ENCODE measurements at places on chromosomes 6 and 20. TPM values are rescaled to one million over a fixed set of nuclear protein-coding genes. Genes with fewer than 3 reads are reported as not detected.

Gene APCDD1L
- 1.4 TPM for total RNA-seq

Gene GPR6
- not detected for total RNA-seq

Gene RSPH4A
- 1.1 TPM for total RNA-seq

Gene PCSK2
- total RNA-seq = 2.0 TPM

Gene MUC22
- total RNA-seq = not detected

Gene TRAM2
- 15.0 TPM for total RNA-seq

Gene CYP39A1
- total RNA-seq = 3.7 TPM

Gene GLP1R
- not detected for total RNA-seq

Gene MRPS18B
- 58.9 TPM for total RNA-seq

Gene TMC2
- total RNA-seq = not detected

Gene DNAH8
- total RNA-seq = not detected

Gene FAM217A
- total RNA-seq = not detected

GRCh38 chr20:4781637-4782377, 60.1 kb downstream of the PRND start:
- no peak for DNase-seq
- H3K27me3 ChIP-seq = no peaks in the 10 kb centered on the region

GRCh38 chr6:104321301-104321700, 538.4 kb downstream of the HACE1 start:
- H3K4me1 ChIP-seq = no peaks in the 10 kb centered on the region
- H3K4me3 ChIP-seq = no peak overlapping the region
- no peaks in the 10 kb centered on the region for H3K27me3 ChIP-seq
- H3K27ac ChIP-seq = no peak overlapping the region
- no peak for DNase-seq
- no peaks in the 10 kb centered on the region for H3K36me3 ChIP-seq

- peaks cover 11% of the 10 kb centered on the region for H3K27me3 ChIP-seq
- no peak for DNase-seq
These were observed 41.9 kb upstream of the PRSS16 start for GRCh38 chr6:27205375-27206278.

- H3K27me3 ChIP-seq = no peaks in the 10 kb centered on the region
- H3K36me3 ChIP-seq = no peaks in the 10 kb centered on the region
- H3K4me3 ChIP-seq = no peak overlapping the region
- no peaks in the 10 kb centered on the region for H3K4me1 ChIP-seq
These were observed 48.9 kb downstream of the FOXA2 start for GRCh38 chr20:22535483-22535882.

DNA sequence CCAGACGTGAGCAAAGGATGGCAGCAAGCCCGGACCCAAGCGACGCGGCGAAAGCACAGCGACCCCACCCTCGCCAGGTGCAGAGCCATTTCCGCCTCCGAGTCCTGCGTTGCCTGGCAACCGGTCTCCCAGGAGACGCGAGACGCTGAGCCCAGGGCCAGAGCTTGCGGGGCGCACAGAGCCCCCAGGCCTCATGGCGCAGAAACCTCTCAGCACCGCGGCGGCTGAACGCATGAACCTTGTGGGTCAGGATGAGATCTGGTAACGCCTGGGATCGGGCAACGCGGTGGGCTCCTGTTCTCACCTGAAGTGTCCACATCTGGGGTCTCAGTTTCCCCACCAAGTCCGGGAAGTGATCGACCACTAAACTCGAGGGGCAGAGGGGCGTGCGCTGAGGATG, 77.7 kb downstream of the ANKRD60 start:
- no peak overlapping the region for H3K4me3 ChIP-seq
- H3K27me3 ChIP-seq = peaks cover 34% of the 10 kb centered on the region
- H3K36me3 ChIP-seq = no peaks in the 10 kb centered on the region
- H3K4me1 ChIP-seq = no peaks in the 10 kb centered on the region
- DNase-seq = no peak

- H3K27me3 ChIP-seq = no peaks in the 10 kb centered on the region
- no peak overlapping the region for H3K27ac ChIP-seq
- no peak overlapping the region for H3K4me3 ChIP-seq
- H3K36me3 ChIP-seq = no peaks in the 10 kb centered on the region
- DNase-seq = no peak
These were observed 96.1 kb upstream of the MAN1A1 start for GRCh38 chr6:119445666-119446065.

- no peak overlapping the region for H3K4me3 ChIP-seq
- no peaks in the 10 kb centered on the region for H3K4me1 ChIP-seq
- no peak for DNase-seq
- no peaks in the 10 kb centered on the region for H3K36me3 ChIP-seq
- H3K27ac ChIP-seq = no peak overlapping the region
These were observed 450.0 kb downstream of the HAO1 start for GRCh38 chr20:7490288-7490687.

GRCh38 chr20:48584391-48585060, 243.3 kb downstream of the PREX1 start:
- H3K36me3 ChIP-seq = no peaks in the 10 kb centered on the region
- no peak for DNase-seq
- H3K27ac ChIP-seq = no peak overlapping the region
- no peaks in the 10 kb centered on the region for H3K27me3 ChIP-seq
- H3K4me3 ChIP-seq = no peak overlapping the region

GRCh38 chr20:48603116-48603818, 224.5 kb downstream of the PREX1 start:
- no peaks in the 10 kb centered on the region for H3K4me1 ChIP-seq
- no peaks in the 10 kb centered on the region for H3K36me3 ChIP-seq
- no peaks in the 10 kb centered on the region for H3K27me3 ChIP-seq
- no peak overlapping the region for H3K27ac ChIP-seq
- peak; percentile 50 for DNase-seq

- H3K4me3 ChIP-seq = peak overlapping the region; percentile 81
- peaks cover 11% of the 10 kb centered on the region for H3K4me1 ChIP-seq
- DNase-seq = peak; percentile 70
- H3K36me3 ChIP-seq = peaks cover 4% of the 10 kb centered on the region
These were observed 586 bp upstream of the HMGA1 start for GRCh38 chr6:34236131-34236442.

DNA sequence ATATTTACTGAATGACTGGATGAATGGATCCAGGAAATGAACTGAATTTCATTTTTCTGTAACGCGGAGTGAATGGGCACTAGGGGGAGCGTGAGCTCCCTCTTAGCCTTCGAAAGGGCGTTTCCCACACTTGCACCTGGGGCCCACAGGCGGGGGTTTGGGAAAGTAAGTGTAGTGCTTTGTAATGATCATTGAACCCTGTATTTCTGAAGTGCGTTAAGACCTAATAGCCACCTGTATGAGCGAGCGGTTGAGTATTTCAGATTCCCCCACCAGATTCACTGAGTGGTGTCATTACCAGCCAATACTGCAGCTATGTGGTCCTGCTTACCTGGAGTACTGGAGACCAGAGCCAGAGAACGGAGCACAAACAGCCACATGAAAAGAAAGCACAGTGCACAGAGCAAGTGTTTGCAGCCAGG, 10.5 kb downstream of the SYTL3 start:
- no peak overlapping the region for H3K27ac ChIP-seq
- peak; percentile 8 for DNase-seq
- no peaks in the 10 kb centered on the region for H3K36me3 ChIP-seq

GRCh38 chr20:6764619-6765018, 2.9 kb upstream of the BMP2 start:
- H3K27ac ChIP-seq = no peak overlapping the region
- H3K36me3 ChIP-seq = no peaks in the 10 kb centered on the region
- no peak overlapping the region for H3K4me3 ChIP-seq
- peaks cover 12% of the 10 kb centered on the region for H3K4me1 ChIP-seq
- DNase-seq = no peak
- no peaks in the 10 kb centered on the region for H3K27me3 ChIP-seq

DNA sequence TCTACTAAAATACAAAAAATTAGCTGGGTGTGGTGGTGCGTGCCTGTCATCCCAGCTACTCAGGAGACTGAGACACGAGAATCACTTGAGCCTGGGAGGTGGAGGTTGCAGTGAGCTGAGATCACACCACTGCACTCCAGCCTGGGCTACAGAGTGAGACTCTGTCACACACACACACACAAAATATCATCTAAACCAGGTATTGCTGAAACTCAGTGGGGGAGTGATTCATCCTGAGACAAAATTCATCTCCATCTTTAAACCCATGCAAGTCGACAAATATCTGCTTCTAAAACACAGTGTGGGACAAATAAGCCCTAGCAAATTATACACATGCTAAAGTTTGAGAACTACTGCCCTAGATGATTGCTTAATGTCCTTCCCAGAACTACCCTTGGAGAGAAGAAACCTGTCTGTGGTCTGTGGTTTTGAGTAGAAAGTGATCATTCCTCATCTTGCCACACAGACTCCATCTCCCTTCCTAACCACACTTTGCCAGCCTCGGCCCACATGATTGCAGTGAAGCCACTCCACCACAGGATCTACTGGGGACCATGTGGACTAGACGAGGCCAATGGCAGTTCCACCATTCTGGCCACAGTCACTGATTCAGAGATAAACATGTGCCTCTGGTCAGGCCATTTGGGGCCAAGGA, 130.3 kb downstream of the OPRM1 start:
- no peak overlapping the region for H3K27ac ChIP-seq
- DNase-seq = no peak
- peaks cover 8% of the 10 kb centered on the region for H3K4me1 ChIP-seq
- H3K36me3 ChIP-seq = no peaks in the 10 kb centered on the region
- no peaks in the 10 kb centered on the region for H3K27me3 ChIP-seq

- H3K4me3 ChIP-seq = no peak overlapping the region
- H3K36me3 ChIP-seq = peaks cover 9% of the 10 kb centered on the region
- H3K27ac ChIP-seq = no peak overlapping the region
- no peaks in the 10 kb centered on the region for H3K4me1 ChIP-seq
These were observed 48.4 kb downstream of the LRP11 start for GRCh38 chr6:149815788-149816187.

DNA sequence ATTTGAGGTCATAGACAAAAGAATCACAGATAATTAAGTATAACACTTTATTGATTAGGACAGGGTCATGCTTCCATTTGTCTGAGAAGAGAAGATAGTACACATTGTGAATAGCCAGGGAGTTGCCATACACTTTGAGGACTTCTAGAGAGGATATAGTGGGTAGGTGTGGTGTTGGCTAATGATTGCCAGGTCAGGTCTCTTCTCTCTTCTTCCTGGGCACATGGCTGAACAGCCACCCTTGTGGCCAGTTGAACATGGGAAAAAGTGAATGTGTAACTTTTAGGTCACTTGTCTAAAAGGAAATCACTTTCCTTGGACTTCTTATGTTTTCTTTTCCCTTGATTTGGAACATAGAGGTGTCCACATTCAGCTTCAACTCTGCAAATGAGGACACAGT, 772.1 kb upstream of the MAP3K7 start:
- no peaks in the 10 kb centered on the region for H3K27me3 ChIP-seq
- no peaks in the 10 kb centered on the region for H3K36me3 ChIP-seq
- DNase-seq = no peak
- H3K27ac ChIP-seq = no peak overlapping the region
- H3K4me3 ChIP-seq = no peak overlapping the region

GRCh38 chr6:108452711-108453195, 108.0 kb upstream of the FOXO3 start:
- peaks cover 12% of the 10 kb centered on the region for H3K4me1 ChIP-seq
- H3K27ac ChIP-seq = peak overlapping the region; percentile 12
- no peaks in the 10 kb centered on the region for H3K36me3 ChIP-seq
- H3K4me3 ChIP-seq = no peak overlapping the region
- no peak for DNase-seq
- H3K27me3 ChIP-seq = no peaks in the 10 kb centered on the region

- H3K4me1 ChIP-seq = no peaks in the 10 kb centered on the region
- H3K27me3 ChIP-seq = peaks cover 47% of the 10 kb centered on the region
- no peak for DNase-seq
- no peaks in the 10 kb centered on the region for H3K36me3 ChIP-seq
- H3K27ac ChIP-seq = no peak overlapping the region
These were observed 4.4 kb downstream of the MYB start for GRCh38 chr6:135185483-135185882.

DNA sequence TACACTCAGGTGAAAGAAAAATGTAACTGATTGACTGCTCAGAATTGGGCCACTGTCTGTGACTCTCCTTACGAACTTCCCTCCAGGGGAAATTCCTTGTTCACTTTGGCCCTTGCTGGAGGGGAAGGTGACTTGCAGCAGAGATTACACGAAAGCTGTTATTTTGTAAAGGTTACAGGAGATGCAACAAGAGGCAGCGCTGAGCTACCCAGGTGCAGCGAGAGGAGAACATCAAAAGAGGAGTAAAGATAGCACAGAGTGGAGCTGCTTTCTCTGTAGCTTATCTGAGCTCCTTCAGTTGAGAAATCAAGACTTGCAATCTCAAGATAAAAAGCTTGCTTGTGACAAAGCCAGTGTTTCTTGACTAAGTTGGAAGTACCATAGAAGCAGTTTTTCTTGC, 144.6 kb downstream of the ARHGAP18 start:
- no peaks in the 10 kb centered on the region for H3K36me3 ChIP-seq
- H3K4me3 ChIP-seq = no peak overlapping the region
- no peak overlapping the region for H3K27ac ChIP-seq
- no peaks in the 10 kb centered on the region for H3K27me3 ChIP-seq
- peaks cover 11% of the 10 kb centered on the region for H3K4me1 ChIP-seq
- DNase-seq = no peak

DNA sequence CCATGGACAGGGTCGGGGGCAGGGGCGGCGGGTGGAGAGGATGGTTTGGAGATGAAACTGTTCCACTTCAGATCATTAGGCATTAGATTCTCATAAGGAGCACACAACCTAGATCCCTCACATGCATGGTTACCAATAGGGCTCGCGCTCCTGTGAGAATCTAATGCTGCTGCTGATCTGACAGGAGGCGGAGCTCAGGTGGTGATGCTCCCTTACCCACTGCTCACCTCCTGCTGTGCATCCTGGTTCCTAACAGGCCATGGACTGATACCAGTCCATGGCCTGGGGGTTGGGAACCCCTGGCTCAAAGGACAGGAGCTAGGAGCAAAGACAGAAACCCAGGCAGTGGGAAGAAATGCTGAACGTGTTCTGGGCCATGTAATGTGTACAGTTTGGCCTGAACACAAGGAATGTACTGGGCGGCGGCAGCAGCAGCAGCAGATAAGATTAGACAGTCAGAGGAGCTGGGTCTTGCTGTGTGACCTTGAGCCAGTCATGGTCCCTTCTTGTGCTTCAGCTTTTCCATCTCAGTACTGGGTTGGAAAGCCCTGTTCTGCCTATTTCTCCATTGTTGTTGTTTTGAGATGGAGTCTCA, 4.7 kb upstream of the SPAG4 start:
- no peak overlapping the region for H3K4me3 ChIP-seq
- no peaks in the 10 kb centered on the region for H3K36me3 ChIP-seq
- no peaks in the 10 kb centered on the region for H3K27me3 ChIP-seq
- no peak overlapping the region for H3K27ac ChIP-seq

GRCh38 chr6:57134954-57135353, 37.2 kb upstream of the BAG2 start:
- no peak for DNase-seq
- H3K36me3 ChIP-seq = no peaks in the 10 kb centered on the region
- H3K4me1 ChIP-seq = peaks cover 14% of the 10 kb centered on the region
- H3K27ac ChIP-seq = no peak overlapping the region
- H3K4me3 ChIP-seq = no peak overlapping the region
- H3K27me3 ChIP-seq = no peaks in the 10 kb centered on the region
